Stimulated activated naive CD8-positive, alpha-beta T cell treated with anti-CD3 and anti-CD28 coated beads, Interleukin-15, Interleukin-2, amounts not matched to agents 100 U/mL and 50 U/mL, for 24 hours (primary cell): ENCODE measurements at places on chromosomes 2 and 18.

DNA sequence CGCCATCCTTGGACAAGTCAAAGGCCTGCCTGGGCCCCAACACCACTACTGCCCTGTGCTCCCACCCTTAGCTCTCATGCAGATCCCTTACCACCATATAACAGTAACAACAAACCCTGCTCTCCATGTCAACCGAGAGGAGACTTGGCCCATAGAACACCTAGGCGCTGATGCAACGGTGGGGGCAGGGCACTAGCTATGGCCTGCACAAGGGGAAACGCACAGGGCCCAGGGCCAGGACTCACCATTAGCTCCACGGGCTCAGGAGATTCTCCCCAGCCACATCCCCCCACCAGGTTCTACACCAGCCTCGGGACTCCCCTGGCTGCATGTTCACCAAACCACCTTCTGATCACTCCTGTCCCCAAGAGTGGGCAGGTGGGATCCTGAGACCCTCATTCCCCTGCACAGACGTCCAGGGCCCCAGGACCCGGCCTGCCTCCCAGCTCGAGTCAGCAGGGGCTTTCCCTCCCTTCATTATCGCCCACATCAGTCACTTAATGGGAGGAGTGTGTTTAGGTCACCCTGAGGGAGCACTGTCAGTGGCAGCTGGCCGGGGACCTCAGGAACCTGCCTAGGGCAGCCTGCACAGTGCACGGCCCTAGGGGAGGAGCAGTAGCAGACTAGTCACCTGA lies 29.3 kb downstream of the ANKMY1 start:
- no peak for DNase-seq

DNA sequence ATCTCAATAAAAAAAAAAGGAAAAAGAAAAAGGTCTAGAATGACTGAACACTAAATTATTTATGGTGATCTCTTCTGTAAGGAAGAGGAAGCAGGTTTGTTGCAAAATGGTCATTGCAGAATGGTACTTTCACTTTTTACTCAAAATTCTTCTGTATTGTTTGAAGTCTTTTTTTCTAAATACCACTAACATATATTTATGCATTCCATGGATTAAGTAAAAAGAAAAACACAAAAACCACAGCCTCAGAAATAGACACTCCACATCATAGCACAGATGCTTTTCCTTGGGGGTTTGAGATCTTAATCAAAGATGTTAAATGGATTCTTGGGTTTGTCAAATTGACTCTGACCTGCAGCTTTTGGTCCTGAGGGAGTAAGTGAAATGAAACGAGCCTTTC lies 47.4 kb downstream of the RHOB start:
- no peak for DNase-seq

GRCh38 chr2:49260979-49261538 lies 106.7 kb upstream of the FSHR start:
- no peak for DNase-seq

- DNase-seq, result peak; percentile 11
These were observed 717 bp downstream of the IHH start for GRCh38 chr2:219059725-219060682.

DNA sequence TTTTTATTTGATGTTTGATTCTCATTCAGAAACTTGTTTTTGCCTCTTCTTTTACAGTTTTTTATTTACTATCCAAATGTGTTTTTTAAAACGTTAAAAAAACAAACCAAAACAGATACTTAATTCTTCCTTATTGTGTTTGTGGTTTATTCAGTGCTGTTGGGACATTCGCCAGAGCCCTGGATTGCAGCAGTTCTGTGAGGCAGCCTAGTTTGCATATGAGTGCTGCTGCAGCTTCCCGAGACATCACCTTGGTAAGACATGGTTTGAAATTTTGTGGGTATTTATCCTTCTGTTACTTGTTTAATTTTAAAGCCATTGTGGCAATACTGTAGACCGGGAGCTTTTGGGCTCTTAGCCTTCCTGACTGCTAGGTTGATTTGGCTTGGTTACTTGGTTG lies 91.2 kb downstream of the MTA3 start:
- no peak for DNase-seq

- no peak for DNase-seq
These were observed 89.4 kb upstream of the FAM136A start for GRCh38 chr2:70391259-70391658.

GRCh38 chr2:241801611-241802420 lies 7.2 kb upstream of the NEU4 start:
- DNase-seq, result no peak

DNA sequence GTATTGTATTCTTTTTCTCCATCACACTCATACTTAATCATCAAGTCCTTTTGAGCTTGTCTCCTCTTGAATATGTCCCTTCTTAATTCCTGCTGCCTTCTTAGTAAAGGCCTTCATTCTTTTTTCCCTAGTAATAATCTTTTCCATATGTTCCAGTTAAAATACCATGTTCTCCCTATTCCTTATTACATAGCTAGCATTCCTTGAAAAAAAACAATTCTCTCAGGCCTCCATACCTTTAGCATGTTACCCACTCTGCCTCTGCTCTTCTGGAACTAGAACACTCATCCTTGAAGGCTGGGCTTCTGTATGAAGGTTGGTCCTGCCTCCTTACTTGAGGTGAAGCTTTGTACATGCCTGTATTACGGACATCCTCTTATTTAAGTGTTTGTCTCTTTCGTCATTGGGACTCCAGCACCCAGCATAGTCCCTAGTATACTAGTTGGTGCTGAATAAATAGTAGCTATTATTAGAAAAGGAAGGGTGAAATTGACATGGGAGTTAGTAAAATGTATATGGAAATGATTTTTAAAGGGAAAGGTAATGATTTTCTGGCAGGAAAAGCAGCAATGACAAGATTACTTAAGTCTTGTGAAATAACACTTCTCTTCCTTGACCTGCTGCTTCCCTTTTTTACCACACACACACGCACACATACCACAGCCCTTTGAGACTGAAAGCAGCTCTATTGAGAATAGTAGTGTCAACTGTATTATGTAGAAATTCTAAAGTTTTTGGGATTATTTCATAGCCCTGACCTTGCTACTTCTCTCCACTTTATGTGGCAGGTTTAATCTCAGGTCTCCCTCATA lies 45.6 kb downstream of the REL start:
- DNase-seq, result no peak

DNA sequence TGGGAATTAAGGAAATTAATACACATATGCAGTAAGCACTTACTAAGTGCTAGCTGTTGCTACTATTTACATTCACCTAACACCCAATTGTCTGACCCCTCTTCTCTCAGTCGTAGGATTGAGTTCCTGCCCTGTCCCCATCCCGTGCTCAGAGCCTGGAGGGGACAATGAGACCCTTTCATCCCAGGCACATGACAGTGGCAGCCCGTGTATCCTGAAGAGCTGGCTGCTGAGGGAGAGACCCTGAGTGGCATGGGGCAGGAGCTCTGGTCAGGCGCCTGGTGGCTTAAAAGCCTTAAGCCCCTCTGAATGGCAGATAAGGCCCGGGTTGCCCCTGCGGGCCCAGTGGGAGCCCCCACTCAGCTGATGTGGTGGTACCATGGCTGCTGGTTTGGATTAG lies 99.0 kb downstream of the DYSF start:
- DNase-seq, result no peak

DNA sequence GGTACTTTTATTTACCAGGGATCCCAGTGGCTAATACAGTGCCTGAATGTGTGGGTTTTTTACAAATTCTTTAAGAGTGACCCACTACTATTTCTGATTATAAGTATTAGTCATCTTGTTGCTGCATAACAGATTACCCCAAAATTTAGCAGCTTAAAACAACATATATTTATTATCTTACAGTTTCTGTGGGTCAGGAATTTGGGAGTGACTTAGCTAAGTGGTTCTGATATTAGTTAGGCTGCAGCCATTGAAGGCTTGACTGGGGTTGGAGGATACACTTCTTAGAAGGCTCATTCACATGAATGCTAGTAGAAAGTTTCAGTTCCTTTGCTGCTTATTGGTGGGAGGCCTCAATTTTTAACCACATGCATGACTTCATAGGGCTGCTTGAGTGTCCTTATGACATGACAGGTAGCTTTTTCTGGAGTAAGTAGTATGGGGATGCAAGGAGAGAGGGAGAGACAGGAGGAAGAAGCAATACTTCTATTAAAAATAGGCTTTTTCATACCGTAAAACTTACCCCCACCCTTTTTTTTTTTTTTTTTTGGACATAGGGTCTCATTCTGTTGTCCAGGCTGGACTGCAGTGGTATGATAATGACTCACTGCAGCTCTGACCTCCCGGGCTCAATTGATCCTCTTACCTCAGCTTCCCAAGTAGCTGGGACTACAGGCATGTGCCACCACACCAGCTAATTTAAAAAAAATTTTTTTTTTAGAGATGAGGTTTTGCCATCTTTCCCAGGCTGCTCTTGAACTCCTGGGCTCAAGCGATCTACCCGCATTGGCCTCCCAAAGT lies 13.3 kb upstream of the POLE4 start:
- no peak for DNase-seq

DNA sequence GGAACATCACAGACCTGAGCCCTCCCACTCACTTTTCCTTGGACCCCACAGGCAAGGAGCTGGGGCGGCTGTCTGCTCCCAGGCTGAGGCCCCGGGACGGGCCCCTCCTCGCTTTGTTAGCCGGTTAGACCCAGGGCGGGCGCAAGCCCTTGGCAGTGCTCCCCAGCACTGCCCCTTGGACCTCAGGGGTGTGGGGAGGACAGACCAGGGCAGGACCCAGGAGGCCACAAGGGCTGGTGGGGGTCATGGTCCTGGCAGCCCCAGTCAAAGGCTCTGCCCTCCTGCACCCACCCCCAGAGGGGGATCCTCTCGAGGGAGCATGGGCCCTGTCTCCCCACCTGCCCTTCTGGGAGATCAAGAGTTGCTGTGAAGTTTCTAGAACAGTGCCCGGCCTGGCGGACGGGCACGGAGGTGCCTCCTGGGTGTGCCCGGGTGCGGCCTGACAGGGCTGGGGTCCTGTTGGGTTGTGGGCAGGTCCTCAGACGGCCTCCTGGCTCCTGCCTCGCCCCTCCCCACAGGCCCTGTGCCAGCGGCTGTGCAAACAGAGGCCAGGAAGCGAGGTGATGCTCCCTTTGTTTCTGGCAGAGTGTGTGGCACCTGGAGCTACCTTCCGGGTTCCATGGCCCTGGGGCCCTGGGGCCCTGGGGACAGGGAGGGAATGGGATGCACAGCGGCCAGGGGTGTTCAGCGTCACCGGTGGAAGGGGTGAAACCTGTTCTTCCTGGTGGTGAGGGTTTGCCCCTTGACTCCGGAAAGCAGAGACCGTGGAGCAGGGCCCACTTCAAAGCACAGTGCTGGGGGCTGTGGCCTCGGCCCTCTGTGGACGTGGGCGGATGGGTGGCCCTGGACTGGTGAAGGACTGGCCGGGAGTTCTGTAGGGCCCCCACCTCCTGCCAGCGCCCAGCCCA lies 2.9 kb upstream of the GAL3ST2 start:
- no peak for DNase-seq

DNA sequence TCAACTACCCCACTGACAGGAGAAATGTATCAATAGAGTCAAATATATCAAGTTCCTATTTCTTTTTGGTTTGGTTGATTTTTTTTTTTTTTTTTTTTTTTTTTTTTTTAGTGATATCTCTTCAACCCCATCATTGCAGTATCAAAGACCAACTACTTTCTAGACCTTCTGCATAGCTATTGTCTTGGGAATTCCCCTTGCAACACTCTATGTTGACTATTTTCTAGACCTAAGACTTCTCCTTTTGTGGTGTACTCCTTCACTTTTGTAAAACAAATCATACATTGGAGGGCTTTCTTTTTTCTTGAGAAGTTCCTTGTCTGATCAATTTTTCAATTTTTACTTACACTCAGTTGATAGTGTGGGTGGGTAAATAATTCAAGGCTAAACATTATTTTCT lies 46.5 kb upstream of the NR4A2 start:
- DNase-seq, result no peak

GRCh38 chr2:224883700-224884099 lies 158.6 kb downstream of the DOCK10 start:
- DNase-seq, result no peak

GRCh38 chr2:32291746-32292145 lies 14.0 kb downstream of the YIPF4 start:
- DNase-seq, result no peak

DNA sequence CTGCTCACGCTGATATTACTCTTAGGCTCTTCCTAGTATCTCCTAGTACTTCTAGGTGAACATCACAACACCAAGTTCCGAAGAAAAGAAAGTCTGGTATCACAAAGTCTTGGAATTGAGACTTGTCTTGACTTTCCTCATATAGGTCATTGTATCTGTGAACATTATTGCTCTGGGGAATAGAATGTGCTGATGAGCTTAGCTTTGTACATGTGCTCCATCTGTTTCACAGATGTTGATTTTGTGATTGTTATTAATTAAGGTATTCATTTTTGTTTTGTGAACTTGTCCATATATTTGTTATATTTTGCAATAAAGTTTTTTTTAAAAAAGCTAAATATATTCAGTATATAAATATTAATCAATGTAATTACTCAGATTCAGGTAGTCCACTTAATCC lies 111.7 kb downstream of the BABAM2 start:
- no peak for DNase-seq

- no peak for DNase-seq
These were observed 127.8 kb downstream of the MBP start for GRCh38 chr18:77004555-77005380.

- DNase-seq, result no peak
These were observed 57.9 kb downstream of the TLK1 start for GRCh38 chr2:171102802-171103201.

DNA sequence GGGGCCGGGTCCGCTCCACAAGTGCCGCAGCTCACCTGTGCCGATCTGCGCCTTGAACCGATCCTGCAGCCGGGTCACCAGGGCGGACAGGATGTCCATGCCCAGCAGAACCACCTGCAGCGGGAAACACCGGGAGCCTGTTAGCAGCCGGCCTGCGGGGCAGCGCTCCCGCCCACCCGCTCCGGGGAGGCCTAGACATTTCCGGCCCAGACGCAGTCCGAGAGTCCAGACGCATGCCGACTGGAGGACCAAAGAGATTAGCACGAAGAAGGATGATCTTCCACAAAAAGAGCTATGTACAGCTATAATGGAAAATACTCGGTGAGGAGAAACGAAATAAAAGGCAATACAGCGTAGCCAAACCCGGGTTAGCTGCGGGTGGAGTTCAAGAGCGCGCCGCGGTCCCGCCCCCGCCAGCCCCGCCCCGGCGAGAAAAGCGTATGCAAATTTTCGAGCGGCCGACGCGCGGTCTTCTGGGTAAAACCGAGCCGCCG lies 421 bp upstream of the RNU4ATAC start:
- DNase-seq, result peak; percentile 85

GRCh38 chr2:30259827-30260679 lies 28.7 kb downstream of the LBH start:
- no peak for DNase-seq
